MCF 10A (cell line): ENCODE measurements at places on chromosomes 12 and 14. TPM values are rescaled to one million over a fixed set of nuclear protein-coding genes. Genes with fewer than 3 reads are reported as not detected.
A peak's percentile ranks its signal among the peaks of the same experiment; 100 is the strongest.

- H3K27ac ChIP-seq: no peak overlapping the region
- H3K4me1 ChIP-seq: no peaks in the 10 kb centered on the region
- DNase-seq: no peak
- H3K27me3 ChIP-seq: peaks cover 69% of the 10 kb centered on the region
- H3K4me3 ChIP-seq: no peak overlapping the region
- no peaks in the 10 kb centered on the region for H3K36me3 ChIP-seq
Measured at GRCh38 chr12:85191-85666, 18.7 kb downstream of the IQSEC3 start.

DNA sequence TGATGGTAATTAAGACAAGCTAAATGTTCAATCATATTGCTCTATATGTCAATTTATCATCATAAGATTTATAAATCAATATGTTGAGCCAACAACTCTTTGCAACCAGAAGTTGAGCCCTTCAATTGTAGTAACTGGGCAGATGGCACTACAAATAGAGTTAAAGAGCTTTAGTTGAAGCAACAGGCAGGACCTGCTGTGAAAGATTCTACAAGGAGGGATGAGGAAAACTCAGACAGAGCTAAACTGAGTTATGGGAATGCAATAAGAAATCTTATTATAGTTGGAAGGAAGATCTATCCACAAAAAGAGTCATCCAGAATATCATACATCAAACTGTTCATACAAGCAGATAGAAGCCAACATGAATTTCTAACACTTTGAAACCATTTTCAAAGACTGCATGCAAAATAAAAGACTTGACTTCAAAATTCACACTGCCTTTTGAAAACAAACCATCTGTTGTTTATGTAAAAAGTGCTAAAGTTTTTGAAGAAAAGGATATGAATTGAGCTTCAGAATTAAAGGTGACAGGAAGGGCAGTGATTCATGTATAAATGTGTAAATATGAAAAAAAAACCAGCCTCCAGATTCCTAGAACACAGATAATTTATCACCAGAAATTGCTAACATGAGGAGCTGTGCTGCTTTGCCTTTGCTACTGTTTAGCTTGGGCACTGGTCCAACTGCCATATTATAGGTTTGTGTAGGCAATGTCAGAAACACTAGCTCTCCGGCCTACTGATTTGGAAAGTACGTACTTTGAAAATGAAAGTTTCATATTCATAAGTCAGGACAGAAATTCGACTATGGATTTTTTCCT is 133.2 kb downstream of the SLC35F4 start:
- peak; percentile 43 for DNase-seq
- H3K4me1 ChIP-seq: peaks cover 7% of the 10 kb centered on the region
- H3K27ac ChIP-seq: no peak overlapping the region
- no peaks in the 10 kb centered on the region for H3K27me3 ChIP-seq
- H3K36me3 ChIP-seq: no peaks in the 10 kb centered on the region
- H3K4me3 ChIP-seq: no peak overlapping the region

DNA sequence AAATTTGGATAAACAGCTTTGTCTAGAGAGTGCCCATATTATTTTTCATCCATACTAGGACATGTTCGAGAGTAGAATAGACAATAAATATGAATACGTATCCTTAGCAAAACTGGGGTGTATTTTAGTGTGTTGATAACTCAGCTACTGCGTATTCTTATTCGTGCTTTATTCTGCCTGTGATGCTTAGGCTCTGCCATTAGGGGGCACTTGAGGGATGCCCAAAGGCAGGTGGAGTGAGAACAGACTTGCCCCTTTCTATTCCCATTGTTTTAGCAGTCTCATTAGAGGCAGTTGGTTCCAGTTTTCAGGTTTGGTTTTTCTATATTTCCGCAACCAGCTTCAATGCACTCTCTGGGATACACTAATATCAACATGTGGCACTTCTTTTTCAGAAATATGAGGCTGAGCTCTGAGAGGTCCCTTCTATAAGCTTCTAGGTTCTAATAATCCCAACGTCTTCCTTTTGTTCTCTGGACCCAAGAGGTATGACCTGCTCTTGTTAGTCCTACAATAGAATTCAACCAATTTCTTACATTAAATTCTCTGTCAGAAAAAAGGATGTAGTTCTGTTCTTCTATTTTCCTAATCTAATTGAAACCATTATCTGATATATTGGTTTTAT is 985.7 kb upstream of the FBXO33 start:
- DNase-seq: peak; percentile 61
- H3K27ac ChIP-seq: no peak overlapping the region
- H3K4me1 ChIP-seq: peaks cover 11% of the 10 kb centered on the region
- no peak overlapping the region for H3K4me3 ChIP-seq
- H3K36me3 ChIP-seq: no peaks in the 10 kb centered on the region
- H3K27me3 ChIP-seq: no peaks in the 10 kb centered on the region

DNA sequence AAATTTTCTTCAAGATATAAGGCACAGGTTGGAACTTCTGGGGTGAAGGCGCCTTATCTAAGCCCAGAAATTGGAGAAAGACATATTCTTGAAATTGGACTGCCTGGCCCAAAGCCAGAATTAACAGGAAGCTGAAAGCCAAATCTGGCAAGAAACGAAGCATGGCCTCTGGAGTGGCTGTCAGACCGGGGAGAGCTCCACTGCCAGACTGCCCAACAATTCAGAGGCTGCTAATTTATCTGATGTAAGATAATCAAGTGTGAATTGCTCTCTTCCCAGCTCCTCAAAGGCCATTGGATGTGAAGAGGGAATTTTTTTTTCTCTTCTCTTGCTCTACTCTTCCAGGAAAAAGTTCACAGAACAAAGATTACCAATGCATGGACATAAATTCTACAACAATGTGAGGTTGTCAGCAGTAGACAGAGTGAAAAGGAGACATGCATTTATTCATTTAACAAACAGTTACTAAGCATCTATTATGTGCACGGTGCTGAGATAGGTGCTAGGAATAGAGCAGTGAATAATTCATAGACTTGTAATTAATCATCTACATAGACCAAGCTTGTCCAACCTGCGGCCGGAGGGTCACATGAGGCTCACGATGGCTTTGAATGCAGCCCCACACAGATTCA is at the start of gene GDF3:
GDF3 (minus strand) TSS at position 210 of the 632 bp plus-strand sequence; CDS start at position 163, 47 bp downstream.
- H3K4me3 ChIP-seq: no peak within 1 kb of the TSS
- no peaks in the 10 kb centered on the region for H3K27me3 ChIP-seq
- no peak within 1 kb of the TSS for H3K27ac ChIP-seq
- H3K36me3 ChIP-seq: no peaks in the 10 kb centered on the region

SLC35E3 gene
- total RNA-seq: 7.3 and 7.6 TPM in 2 replicates

ACSS3 gene
- not detected in 2 replicates for total RNA-seq
